ENCODE measurements at places on chromosomes 2 and 18. TPM values are rescaled to one million over a fixed set of nuclear protein-coding genes. Genes with fewer than 3 reads are reported as not detected.

The ABCG5 gene
- total RNA-seq = not detected

- no peak for DNase-seq
Observed at GRCh38 chr2:139940686-139941085, 1160.5 kb upstream of the NXPH2 start.

The ALPP gene
- total RNA-seq = not detected

The GPAT2 gene
- 9.0 TPM for total RNA-seq

The HNRNPLL gene
- total RNA-seq = 39.0 TPM

The SERPINB7 gene
- not detected for total RNA-seq

- no peak for DNase-seq
Observed at GRCh38 chr2:36729067-36729466, 32.6 kb downstream of the VIT start.

The HRH4 gene
- 0.39 TPM for total RNA-seq

The TXNDC2 gene
- total RNA-seq = 0.22 TPM

The RNF125 gene
- 15.8 TPM for total RNA-seq

The SERPINB5 gene
- total RNA-seq = not detected

GRCh38 chr2:12818416-12819102, 101.8 kb downstream of the TRIB2 start:
- DNase-seq = no peak

DNA sequence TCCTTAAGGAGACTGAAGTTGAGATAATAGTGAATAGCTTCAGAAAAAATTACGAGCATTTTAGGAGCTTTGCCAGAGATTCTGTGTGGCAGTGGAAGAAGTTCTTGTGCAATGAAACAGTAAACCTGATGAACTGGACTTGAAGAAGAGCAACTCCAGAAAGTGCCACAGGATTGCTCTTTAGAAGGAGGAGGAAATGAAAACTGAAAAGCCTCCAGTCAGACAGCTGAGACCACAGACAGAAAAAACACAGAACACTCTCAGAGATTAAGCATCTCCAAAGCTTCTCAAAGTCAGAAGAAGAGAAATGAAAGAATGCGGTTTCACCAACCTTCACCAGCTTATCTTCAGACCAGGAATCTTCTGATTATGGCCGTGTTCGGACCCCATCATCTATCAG, 329.7 kb upstream of the CNTNAP5 start:
- no peak for DNase-seq

The ERFE gene
- 1.5 TPM for total RNA-seq

GRCh38 chr2:176479961-176480360, 210.7 kb downstream of the MTX2 start:
- no peak for DNase-seq

The SCN7A gene
- 0.42 TPM for total RNA-seq

The POTEI gene
- total RNA-seq = not detected

DNA sequence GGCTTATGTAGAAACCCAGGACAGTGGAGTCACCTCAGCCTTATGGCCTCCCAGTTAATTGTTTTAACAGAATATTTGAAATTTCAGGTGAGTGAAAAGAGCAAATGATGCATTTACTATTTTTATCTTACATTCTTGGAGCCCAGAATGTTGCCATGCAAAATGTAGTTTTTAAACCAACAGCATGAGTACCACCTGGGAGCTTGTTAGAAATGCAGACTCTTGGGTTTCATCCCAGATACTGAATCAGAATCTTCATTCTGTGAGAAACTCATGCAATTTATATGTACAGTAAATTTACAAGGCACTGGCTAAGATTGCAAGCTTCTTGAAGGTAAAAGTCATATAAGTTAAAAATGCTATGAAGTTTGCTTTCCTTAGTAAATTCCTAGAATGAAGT, 654.5 kb upstream of the CDH2 start:
- no peak for DNase-seq

- DNase-seq = peak; percentile 78
Observed at GRCh38 chr2:240512109-240512485, 45.7 kb downstream of the ANKMY1 start.

The GAREM1 gene
- total RNA-seq = 21.2 TPM

- no peak for DNase-seq
Observed at GRCh38 chr2:28465148-28465885, 30.5 kb upstream of the PLB1 start.

DNA sequence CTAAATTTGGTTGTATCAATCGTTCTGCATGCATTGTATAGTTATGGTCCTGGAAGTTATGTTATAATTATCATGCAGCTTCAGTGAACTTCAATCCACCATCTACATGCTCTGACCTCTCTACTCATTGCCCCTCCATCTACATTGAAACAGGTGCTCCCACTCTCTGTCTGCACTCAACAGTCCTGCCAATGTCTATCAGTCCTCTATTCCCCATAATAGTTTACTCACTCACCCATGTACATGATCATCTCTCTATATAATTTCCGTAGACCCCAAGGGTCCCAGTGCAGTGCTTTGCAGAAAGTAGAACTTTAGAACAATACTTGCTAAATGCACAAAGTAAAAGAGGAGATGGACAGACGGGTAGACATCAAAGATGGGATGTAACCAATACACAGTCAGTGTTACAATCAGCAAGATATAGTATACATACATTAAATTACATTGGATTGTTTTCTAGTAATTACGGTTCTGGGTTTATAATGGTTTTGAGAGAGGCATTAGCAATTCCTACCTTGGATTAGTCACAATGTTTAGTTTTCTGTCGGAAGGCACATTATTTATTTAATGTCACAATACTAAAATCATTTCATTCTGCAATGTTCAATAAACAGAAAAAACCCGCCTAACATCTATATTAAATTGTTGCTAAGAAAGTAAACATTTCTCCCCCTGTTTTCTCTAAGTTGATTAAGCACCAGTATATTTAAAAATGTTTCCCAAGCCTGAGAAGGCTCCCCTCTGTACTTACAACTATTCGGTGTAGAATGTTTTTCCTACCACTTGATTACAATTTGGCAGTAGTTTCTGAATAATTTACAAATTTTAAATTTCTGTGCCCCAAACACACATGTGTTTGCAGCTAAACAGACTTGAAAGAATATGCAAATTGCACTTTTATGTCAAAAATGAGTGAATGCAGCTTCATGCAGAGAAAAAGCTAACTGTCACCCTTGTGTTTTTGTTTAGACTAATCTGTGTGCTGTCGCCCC, 94.4 kb upstream of the SIX2 start:
- no peak for DNase-seq

GRCh38 chr2:204159526-204159925, 223.0 kb downstream of the ICOS start:
- DNase-seq = no peak

Data from mesenteric fat pad (tissue), 1 donor.